GOT3 (cell line): ENCODE measurements at places on chromosomes 1 and 21.

DNA sequence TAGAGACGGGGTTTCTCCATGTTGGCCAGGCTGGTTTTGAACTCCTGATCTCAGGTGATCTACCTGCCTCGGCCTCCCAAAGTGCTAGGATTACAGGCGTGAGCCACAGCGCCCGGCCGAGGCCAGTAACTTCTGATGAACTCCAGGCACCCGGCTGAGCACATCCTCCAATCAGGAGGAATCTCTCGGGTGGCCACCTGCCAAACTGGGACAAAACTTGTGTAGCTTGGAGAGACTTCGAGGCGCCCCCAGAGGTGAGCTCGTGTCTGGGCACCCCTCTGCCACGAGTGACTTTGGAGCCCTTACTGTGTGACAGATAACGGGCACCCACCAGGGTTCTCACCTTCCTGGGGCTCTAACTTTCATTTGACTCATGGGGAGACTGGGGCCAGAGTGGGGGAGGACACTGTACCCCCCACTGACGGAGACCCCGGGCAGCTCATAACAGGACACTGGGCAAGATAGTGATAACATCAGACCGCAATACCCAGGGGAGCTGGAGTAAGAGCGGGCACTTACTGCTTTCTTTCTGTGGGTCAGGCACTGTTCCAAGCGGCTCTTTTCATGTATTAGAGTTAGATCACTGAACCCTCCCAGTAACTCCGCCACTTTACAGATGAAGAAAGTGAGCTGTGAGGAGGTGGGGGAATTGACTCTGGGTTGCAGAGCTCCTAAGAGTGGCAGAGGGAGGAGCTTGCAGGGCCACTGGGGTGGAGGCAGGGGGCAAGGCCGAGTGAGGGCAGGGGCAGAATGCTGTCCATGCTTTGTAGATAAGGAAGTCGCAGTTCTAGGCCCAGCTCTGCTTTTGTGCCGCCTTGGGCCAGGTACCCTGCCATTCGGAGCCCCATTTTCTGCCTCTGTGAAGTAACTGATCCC, 1.9 kb upstream of the PADI2 start:
- DNase-seq: no peak

GRCh38 chr1:167137332-167137781, 43.5 kb downstream of the STYXL2 start:
- DNase-seq: no peak

DNA sequence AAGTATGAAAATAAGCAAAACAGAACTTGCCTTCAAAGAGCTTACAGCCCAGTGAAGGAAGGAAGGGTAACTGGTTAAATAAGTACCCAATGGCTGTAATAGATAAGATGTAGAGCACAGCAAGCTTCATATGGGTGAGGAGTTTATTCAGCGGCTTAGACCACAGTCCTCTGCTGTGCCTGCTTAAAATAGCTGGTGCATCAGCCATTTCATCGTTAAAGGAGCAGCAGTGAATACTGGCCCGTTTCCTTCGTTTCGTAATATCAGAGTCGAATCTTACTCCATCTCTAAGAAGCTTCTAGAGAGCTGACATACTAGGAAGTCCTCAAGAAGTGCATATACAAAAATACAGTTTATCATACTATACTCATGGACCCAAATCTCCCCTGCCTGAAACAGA, 286.5 kb downstream of the NFIA start:
- no peak for DNase-seq

GRCh38 chr1:98388441-98388840, 273.1 kb upstream of the SNX7 start:
- no peak for DNase-seq

GRCh38 chr21:35510957-35511695, 462.0 kb upstream of the RUNX1 start:
- DNase-seq: no peak

DNA sequence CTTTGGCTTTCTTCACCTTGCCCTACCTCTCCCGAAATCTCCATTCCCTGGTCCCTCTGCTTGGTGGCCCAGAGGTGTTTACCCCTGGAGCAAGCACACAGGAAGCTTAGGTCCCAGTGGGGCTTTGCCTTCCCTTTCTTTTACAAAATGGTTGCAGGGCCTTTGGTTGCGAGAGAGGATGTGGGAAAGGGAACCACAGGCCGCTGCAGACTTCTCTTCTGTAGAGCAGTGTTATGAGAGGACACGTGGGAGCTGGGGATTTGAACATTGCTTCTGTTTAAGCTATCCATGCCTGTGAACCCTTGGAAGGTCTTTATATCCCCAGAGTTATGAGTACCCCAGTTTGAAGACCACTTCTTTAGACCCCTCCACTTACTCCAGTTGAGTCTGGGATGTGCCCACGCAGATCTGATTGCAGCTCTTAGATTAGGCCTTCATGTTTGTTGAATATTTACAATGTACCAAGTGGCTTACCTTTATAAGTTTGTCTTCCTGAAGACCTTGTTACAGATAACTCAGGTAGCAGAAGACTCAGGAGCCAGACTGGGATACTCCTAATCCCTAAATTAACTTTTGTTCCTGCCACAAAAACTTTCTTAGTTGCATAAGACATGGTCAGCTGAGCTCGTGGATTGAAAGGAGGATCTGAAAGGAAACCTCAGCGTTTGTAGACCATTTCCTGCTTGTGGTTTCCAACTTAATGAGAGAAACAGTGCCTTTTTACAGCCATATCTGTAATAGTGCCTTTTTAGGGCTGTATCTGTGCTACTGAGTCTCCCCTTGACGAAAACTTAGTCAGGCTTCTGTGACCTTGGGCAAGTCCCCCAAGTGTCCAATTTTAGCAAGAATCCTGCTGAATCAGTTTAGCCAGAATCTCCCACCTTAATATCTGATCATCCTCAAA, 21.9 kb upstream of the IVNS1ABP start:
- no peak for DNase-seq

- no peak for DNase-seq
Measured at GRCh38 chr1:55257958-55258357, 42.8 kb upstream of the USP24 start.

DNA sequence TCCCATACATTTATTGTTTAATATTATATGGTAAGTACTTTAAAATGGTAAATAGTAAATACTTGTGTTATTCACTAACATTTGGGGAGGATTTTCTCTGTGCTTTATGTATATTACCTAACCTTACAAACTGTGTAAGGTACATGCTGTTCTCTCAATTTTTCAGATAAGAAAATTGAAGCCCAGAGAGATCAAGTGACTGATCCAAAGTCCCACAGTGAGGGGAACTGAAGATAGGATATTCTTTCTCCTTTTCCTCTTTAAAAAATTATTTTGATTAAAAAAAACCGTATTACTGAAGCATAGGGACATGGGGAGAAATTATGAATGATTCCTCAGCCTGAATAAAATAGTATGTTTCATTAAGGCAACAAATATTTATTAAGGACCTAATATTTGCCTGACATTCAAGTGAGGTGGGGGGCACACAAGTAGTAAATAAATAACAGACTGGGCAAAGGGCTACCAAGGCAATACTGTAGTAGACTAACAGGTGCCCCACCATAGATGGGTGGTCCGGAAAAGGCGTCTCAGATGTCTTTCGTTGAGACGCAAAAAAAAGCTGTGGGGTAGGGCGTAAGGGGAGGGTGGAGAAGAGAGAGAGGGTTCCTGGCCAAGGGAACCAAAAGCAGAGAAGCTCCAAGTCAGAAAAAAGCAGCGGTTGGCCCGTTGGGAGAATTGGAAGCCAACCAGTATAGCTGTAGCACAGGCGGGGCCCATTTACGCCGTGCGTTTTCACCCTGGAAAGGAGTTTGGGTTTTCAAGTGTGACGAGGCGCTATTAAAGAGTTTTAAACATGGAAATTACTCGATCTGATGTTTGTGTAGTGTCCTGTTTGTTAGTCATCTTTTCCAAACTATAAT, 944 bp upstream of the AGO3 start:
- DNase-seq: no peak

DNA sequence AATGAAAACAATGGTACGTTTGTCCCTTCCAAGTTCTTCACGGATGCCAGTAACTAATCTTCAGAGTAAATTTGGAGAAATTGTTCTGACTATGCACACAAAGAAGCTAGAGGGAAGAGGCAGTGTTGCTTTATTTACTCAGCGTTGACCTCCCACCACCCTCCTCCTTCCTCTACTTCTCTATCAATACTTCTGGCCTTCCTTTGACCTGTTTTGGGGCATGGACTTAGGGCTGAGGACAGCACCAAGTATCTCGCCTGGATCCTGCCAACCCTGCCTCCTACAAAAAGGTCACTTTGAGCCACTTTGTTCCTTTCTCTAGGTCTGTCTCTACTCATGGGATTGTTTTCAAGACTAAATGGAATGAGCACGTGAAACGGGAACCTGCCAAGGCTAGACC, 282.6 kb downstream of the DSCAM start:
- no peak for DNase-seq

DNA sequence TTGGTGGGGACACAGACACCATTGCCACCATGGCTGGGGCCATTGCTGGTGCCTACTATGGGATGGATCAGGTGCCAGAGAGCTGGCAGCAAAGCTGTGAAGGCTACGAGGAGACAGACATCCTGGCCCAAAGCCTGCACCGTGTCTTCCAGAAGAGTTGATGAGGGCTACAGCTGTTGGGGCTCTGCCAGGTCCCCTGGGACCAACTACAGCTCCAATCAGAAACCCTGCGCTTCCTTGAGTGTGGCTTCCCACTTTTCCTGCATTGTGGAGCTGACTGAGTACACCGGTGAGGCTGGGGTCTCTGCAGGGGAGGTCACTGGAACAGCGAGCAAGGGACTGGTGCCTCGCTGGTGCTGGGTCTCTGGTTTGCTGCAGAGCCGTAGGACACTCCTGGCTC, 4.5 kb downstream of the ADPRS start:
- no peak for DNase-seq

DNA sequence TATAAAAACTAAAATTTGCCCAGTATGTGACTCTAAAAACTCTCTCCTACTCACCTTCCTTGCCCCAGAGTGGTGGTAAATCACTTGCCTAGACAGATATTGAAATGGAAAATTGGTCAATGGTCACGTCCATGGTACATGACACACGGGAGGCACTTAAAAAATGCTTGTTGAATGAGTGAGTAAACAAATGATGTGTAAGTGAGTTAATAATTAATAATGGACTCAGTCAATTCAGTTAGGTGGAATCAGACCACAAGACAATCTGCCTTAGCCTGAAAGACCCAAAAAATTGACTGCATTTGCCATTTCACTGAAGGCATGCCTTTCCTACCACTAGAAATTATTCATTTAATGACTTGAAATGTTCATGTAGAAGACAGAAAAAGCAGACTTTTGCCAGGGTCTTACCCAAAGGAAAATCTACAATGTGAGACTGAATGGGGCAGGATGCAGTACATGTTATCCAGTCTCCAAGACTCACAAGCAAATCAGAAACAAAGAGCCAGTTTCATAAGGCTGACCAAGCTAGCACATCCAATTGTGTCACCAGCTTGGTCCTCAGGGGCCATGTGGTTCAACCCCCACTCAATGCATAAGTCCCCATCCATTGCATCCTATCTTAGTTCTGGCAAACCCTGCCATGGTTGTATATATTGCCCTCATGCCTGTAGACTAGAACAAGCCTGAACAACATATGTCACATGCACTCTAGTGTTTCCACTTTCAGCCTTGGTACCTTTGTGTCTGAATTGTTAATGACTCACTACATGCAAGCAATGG, 73.6 kb downstream of the TBX15 start:
- no peak for DNase-seq

DNA sequence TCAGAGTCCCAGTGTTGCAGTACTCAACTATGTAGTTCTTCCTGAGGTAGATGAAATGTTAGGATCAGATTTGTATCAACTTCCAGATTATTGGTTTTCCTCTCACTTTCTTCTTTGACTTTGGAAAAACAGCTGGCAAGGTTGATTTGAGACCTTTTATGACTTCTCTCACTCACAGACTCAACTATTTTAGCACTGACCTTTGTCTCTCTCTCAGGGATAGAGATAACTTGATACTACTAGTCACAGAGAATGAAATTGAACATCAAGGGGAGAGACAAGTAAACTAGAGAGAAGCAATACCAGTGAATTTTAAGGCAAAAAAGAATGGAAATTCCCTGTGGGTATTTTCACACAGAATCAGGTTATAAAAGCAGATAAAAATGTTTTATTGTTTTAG, 159.7 kb upstream of the B3GALT2 start:
- no peak for DNase-seq

DNA sequence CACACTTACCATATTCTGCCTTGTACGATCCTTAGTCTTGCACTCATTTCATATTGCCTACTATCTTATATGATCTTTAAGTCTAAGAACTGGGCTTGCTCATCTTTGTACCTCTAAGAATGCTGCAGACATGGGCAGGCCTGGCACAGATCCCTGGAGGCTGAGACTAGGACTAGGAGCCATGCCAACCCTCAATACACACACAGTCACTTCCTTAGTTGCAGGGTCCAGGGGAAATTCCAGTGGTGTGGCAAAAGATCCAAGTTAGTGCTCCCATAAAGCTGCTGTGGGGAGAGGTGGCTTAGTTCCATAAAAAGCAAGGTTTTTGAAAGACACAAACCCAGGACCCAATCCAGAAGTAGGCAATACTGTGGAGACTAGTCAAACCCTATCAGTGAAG, 59.9 kb downstream of the CYYR1 start:
- no peak for DNase-seq

DNA sequence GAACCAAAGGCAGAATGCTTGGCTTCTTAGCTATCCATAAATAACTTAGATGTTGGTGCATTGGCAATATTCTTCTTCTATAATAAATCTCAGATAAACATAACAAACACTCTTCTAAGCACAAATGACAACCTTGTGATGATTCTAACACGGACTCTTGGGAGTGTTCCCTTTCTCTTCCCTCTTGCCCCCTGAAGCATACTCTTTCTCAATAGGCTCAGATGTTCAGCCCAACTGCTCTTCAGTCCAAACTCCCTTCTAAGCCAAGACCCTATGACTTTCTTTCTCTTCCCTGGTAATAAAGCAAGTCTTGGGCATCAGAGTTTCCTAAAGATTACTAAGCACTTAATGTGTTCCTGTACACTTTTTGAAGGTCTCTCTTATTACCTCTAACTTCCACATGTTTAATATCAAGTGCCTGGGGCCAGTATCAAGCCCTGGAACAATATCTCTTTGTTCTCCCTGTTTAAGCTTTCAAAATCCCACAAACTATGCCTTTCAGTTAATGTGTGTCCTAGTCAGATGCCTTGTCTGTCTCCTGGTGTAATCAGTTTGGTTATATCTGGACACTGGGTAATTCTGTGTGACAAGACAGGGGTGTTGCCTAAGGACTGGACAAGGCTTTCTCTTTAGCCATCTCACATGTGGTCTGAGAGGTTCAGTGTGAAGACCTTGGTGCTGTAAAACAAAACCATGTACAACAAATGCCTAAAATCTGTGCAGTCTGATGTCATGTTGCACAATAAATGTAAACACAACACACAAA, 92.9 kb upstream of the IVNS1ABP start:
- no peak for DNase-seq

- DNase-seq: no peak
Measured at GRCh38 chr21:33302055-33302454, 22.7 kb upstream of the IFNAR1 start.

GRCh38 chr1:40273547-40274166, 15.6 kb downstream of the ZMPSTE24 start:
- DNase-seq: no peak

GRCh38 chr1:41558761-41559171, 74.3 kb upstream of the EDN2 start:
- DNase-seq: no peak
